ENCODE measurements at places on chromosomes 11 and 22.

GRCh38 chr11:43718373-43718772 lies 37.8 kb downstream of the HSD17B12 start:
- no peak for DNase-seq

- no peak for DNase-seq
These were observed 403.2 kb upstream of the DDI1 start for GRCh38 chr11:103633068-103633788.

- no peak for DNase-seq
These were observed 5.0 kb downstream of the RHOG start for GRCh38 chr11:3835751-3836150.

DNA sequence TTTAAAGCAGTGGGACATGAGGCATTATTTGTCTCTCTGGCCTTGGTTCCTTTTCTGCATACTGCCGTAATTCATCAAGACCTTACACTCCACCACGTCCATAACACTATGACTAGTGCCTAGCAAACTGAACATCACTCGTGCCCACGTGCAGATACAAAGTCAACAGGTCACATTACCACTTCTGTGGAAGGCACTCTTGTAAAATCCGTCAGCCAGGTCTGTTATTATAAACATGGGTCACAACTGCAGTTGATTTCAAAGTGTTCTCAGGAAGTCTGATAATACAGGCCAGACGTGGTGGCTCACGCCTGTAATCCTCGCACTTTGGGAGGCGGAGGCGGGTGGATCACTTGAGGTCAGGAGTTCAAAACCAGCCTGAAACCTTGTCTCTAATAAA lies 14.1 kb downstream of the VSIG10L2 start:
- no peak for DNase-seq

DNA sequence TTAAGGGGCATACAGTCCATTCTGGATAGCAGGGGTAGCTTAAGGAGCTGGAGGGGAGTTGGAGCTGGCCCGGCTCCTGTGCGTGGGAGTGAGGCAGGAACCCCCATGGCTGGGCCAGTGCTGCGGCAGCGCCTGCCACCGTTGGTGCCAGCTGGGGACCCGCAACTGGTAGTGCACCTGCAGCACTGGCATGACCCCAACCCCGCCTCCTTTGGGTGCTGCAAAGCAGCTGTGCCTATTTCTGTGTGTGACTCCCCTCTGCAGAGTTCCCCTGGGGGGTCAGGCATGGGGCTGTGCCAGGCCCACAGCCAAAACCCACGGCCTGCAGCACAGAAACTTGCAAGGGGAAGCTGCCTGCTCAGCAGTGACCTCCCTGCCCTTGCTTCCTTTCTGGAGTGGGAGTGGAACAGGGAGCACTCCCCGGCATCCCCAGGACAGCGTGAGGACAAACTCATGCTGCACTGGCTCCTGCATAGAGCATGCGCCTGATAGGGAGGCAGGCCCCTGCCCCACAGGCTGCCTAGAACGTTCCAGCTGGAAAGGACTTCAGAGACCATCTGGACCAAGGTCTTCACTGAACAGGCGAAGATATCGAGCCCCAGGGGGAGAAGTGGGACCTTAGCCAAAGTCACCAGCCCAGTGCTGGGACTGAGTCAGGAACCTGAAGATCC lies 26.2 kb upstream of the RAB1B start:
- DNase-seq, result no peak

- DNase-seq, result no peak
These were observed 66.8 kb downstream of the BRD1 start for GRCh38 chr22:49760630-49761571.

- no peak for DNase-seq
These were observed 22.6 kb upstream of the PARVB start for GRCh38 chr22:44001521-44001920.

- no peak for DNase-seq
These were observed 37.8 kb downstream of the RPL27A start for GRCh38 chr11:8720352-8720751.

GRCh38 chr11:25483915-25484635 lies 847.9 kb upstream of the ANO3 start:
- no peak for DNase-seq

- no peak for DNase-seq
These were observed 341.8 kb upstream of the CCDC179 start for GRCh38 chr11:23201936-23202522.

GRCh38 chr11:19499999-19500398 lies 212.6 kb upstream of the NAV2 start:
- DNase-seq, result no peak

DNA sequence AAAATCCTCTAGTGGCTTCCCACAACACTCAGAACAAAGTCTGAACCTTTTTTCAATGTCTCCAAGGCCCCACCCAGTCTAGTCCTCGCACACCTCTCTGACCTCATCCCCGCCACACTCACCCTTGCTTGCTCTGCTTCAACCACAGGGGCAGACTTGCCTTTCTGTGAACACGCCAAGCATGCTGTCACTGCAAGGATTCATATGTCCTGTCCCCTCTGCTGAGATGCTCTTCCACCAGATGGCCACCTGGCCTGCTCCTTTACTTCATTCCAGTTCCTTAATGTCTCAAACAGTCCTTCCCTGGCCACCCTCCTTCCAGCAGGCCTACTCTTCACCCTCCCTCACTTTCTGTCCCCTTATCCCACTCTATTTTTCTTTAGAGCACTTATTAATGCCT lies 60.6 kb upstream of the ARHGAP20 start:
- no peak for DNase-seq

DNA sequence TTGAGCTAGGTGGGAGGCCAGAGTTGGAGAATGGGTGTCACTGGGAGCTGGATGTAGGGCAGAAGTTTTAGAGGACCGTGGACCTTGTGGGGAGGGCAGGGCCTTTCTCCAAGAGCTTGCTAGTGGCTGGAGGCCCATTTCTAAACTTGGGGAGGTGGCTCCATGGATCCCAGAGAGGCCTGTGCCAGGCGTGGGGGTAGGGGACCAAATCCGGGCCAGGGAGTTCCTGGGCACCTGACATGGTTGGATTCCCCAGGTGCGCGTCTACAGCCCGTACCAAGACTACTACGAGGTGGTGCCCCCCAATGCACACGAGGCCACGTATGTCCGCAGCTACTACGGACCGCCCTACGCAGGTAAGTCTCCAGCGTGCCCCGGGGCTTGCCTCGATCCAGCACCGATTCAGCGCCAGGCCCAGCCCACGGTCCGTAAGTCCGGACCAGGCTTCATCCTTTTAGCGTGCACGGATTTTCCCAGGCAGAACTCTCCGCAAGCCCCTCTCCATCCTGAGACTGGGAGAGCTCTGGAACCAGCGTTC lies 14.2 kb downstream of the PLEKHB1 start:
- no peak for DNase-seq

DNA sequence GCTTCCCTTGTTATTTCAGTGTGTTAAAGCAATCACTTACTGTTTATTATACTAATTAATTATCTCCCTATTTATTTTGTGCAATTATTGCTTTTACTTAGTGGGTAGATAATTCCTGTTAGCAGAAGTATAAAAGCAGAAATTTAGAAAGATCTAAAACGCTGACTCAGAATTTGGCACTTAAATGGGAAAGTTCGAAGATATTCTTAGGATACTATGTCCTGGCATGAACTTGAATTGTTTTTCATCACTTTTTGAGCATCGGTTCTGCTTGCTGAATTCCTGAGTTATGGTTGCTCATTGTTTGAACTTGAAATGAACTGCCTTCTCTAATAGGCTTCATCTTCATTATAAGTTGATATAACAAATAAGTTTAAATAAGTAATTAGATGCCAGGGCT lies 325.4 kb downstream of the JRKL start:
- no peak for DNase-seq

DNA sequence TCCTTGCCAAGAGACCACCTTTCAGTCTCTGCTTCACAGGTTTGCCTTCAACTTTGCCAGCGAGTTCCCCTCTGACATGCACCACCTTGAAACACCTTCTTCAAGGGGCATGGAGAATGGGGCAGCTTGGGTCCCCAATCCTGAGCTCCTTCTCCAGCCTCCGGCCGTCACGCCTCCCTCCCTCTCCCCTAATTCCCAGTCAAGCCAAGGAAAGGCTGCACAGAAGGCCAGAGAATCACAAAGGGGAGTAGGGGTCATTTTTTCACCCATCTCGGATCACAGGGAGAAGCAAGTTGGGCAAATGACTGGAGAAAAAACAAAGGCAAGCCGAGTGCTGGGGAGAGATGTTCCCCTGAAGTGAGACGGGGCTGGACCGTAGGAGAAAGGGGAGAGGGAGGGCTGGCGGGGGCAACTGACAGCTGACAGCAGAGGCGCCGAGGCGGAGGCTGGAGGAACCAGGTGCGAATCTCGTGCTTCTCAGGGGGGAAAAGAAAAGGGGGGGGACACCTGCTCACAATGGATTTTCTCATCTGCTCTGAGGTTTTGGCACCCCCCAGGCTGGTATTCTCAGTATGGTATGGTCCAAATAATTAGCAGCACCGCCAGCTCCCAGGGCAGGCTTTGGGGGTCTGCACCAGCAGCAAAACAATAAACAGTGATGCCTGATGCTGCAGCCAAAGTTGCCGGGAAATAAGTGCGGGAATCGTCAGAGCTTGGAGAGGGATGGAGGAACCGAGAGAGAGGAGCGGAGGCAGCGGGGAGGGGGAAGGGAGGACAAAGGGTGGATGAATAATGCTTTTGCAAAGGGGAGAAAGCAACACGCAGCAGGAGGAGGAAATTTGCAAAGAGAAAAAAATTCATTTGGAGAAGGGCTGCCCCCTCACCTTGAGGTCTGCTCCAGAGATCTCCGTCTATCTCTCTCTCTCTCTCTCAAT lies 644 bp downstream of the YPEL4 start:
- DNase-seq, result no peak

GRCh38 chr22:38454353-38455075 lies 485 bp downstream of the KCNJ4 start:
- DNase-seq, result no peak

DNA sequence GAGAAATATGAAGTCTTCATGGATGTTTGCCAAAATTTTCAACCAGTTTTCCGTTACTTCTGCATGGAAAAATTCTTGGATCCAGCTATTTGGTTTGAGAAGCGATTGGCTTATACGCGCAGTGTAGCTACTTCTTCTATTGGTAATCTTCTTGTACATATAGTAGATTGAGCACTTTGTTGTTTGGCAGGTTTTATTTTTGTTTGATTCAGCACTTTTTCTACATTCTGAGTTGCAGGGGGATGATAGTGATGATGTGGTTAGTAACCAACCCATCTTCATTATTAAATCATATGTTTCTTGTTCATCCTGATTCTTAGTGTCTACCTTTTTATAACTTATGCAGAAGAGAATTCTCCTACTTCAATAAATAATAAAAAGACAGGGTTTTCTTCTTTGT lies 121.6 kb downstream of the C11orf65 start:
- DNase-seq, result no peak

GRCh38 chr11:102005306-102005705 lies 41.9 kb upstream of the CFAP300 start:
- no peak for DNase-seq

DNA sequence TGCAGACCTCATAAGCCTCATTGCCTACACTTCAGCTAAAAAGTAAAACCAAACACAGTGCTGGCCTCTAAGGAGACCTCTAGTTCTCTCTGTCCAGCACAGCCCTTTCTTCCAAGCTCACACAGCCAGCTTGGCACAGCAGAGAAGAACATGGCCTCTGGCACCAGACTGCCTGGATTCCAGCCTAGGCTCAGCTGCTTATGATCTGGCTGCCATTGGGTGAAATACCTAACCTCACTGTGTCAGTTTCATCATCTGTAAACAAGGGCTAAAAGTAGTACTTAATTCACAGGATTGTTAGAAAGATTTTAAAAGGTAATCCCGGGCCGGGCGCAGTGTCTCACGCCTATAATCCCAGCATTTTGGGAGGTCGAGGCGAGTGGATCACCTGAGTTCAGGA lies 9.9 kb upstream of the ACER3 start:
- DNase-seq, result no peak

- no peak for DNase-seq
These were observed 12.3 kb downstream of the PDGFD start for GRCh38 chr11:104151404-104152204.

DNA sequence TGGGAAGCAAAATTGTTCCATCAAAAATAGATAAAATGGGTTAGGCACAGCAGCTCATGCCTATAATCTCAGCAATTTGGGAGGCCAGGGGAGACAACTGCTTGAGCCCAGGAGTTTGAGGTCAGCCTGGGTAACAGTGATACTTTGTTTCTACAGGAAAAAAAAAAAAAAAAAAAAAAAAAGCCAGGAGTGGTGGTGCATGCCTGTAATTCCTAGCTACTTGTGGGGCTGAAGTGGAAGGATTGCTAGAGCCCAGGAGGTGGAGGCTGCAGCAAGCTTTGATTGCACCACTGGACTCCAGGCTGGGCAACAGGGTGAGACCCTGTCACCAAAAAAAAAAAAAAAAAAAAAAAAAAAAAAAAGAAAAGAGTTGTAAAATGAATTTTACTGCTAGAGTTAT lies 49.6 kb downstream of the KIF18A start:
- DNase-seq, result no peak

- DNase-seq, result no peak
These were observed 380.5 kb downstream of the TENM4 start for GRCh38 chr11:79060081-79060953.

DNA sequence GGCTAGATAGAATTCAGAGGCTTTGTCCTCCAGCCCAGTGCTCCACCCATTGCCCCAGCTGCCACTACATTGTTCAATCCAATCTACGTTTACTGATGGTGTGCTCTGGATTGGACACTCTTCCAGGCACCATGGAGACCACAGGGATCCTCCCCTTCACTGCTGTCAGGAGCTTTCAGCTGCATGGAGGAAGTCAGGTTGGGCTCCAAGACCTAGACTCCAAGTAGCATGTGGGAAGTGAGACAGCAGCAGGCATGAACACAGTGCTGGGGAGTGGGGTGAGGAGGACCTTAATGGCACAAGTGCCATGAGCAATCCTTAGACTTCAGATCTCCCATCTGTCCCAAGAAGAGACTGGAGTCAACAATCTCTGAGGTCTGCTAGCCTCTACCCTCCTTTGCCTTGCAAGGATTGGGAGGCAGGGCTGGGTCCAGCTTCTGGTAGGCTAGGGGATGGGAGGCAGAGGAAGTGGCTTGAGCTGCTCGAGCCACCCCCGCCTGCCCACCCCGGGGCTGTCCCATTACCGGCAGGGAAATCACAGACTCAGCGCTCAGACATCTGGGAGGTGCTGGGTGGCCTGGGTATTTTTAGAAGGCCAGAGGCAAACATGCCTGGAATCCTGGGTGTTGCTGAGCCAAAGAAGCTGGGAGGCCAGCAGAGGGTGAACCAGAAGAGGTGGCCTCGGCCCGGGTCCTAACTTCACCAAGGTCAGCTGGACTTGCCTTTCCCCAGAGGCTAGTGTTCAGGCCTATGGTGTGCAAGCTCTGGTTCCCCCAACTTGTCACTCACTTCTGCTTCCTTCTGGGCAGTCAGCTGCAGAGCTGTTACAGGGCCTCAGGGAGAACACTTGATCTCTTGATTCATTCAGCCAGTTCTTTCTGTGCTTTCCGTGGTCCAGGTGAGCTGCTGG lies 15.2 kb upstream of the FCHSD2 start:
- DNase-seq, result no peak

DNA sequence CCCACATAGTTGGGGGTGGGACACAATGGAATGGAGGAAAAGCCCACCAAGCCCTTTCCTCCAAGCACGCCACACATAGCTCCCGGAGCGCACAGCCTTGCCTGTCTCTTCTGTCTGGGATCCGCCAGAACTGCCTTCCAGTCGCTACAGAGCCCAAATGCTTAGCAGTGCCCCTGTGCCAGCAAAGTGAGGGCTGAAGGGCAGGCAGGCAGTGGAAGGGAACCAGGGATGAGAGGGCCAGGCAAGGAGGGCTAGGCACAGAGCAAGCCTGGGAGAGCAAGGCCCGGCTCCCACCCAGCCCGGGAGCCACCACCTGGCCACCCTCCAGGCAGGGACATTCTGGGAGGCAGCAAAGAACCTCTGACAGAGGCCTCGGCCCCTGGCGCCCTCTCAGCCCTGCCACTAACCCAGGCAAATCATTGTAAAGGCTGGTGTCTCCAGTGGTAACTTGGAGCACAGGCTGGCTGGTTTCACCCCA lies 32.5 kb downstream of the PPP2R1B start:
- DNase-seq, result no peak
